A172 (cell line): ENCODE measurements at places on chromosomes 7 and 10. TPM values are rescaled to one million over a fixed set of nuclear protein-coding genes. Genes with fewer than 3 reads are reported as not detected.

DNA sequence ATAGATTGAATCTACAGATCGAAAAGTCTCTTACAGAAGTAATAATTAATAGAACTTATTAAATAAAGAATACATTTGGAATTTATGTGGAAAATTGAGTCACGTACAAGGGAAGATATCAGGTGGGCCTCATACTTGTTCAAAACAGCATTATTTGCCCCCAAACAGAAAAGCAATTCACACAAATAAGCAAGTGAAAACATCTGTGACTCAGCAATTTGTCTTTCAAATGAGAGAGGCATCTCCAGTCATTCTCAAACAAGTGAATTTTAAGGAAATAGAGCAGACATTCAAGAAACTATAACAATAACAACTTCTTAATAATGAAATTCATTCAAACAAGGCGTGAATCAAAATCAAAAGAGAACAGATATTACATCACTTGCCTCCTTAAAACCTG, 50.1 kb downstream of the SEMA3A start:
- no peak for DNase-seq

- no peak for DNase-seq
Observed at GRCh38 chr10:104046651-104047050, 39.0 kb downstream of the COL17A1 start.

DNA sequence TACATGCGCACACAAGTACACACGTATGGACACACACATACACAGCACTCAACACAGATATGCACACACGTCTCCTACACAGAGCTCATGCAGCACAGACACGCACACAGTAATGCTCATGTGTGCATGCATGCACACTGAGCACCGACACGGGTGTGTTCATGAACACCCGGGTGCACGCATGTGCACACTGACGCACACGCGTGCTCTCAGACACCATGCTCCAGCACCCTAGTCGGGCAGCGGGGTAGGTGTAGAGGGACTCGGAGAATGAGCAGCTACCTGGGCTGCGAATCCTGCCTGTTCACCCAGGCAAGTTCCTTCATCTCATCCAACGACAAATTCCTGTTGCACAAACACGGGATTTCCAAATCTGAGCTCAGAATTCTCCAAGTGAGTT, 184.7 kb downstream of the MAD1L1 start:
- no peak for DNase-seq

GRCh38 chr10:108363576-108363975, 1199.1 kb upstream of the SORCS1 start:
- DNase-seq = no peak

- no peak for DNase-seq
Observed at GRCh38 chr10:77669892-77670291, 32.3 kb upstream of the KCNMA1 start.

DNA sequence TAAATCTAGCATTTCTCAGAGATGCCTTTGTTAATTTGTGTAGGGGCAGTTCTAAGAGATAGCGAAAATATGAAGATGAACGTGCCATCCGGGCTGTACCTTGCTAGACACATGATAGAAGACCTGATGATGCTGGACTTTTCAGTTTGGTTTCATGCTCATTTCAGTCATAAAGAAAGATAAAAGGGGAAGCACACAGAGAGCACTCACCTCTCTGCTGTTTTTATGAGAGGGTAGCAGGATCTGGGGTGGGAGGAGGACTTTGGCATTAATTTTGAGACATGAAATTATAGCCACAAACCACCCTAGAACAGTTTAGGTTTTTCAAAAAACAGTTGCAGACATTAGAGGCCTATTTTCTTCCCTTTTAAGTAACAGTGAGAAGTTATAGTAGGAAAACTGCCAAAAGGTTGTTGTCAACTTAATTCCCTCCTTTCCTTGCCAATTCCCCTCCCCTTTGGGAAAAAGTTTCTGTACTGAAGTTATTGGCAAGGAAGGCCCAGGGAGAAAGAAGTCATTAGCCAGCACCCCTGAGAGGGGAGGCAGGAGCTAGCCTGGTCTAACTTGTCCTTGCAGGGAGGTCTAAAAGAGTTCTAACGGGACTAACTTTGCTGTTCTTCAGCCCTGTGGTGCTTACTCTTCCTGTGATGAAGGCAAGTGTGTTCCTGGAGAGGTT, 2.6 kb downstream of the ST7 start:
- DNase-seq = no peak

DNA sequence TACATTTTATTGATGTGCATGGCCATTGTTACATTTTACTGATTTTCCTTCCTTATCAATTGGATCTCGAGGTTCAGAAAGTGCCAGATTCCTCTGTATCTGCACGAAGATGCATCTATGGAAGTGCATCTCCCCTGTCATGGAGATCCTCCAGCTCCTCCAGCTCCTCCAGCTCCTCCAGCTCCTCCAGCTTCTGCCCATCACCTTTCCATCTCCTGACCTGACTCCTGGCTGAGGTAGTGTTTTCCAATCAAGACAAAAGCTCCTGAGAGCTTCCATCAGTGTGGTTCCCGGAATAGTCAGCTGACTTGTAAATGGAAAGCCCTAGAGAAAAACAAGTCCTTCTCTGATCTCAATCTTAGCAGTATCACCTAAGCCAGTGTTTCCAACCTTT, 90.8 kb upstream of the KLF6 start:
- DNase-seq = no peak

DNA sequence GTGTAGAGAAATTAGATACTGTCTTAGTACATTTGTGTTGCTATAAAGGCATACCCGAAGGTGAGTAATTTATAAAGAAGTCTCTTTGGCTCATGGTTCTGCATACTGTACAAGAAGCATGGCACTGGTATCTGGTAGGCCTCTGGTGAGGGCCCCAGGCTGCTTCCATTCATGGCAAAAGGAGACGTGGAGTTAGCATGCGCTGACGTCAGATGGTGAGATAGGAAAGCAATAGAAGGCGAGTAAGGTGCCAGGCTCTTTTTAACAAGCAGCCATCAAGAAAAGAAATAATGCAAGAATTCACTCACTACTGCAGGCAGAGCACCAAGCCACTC, 38.1 kb downstream of the AKR1C8 start:
- no peak for DNase-seq

DNA sequence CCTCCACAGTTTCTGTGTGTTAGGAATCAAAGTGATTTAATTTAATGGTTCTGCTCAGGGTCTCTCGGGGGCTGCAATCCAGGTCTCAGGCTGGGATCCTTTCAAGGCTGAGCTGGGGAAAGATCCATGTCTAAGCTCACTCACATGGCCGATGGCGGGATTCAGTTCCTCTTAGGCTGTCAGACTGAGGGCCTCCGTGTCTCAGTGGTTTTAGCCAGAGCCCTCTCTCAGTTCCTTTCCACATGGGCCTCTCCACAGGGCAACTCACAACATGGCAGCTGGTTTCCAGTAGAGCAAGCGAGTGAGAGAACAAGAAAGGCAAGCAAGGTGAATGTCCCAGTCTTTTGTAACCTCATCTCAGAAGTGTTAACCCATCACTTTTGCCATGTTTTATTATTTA, 26.9 kb downstream of the CAV1 start:
- DNase-seq = no peak

DNA sequence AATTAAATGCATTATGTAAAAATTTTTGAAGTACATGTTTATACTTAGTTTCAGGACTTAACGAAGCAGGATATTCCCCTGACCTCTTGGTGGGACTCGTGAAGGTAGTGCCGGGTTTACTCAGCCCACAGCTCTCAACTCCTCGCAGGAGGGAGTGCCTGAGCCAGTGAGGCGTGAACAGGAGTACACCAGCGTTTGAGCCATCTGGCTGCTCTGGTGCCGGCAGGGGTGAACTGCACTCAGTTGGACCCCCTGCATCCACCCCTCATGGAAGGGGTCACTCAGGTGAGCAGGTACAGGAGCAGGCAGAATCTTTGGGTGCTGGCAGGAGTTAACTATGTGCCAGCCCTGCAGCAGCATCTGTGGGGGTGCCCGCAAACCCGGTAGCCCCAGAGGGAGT, 625.1 kb upstream of the PCDH15 start:
- no peak for DNase-seq

DNA sequence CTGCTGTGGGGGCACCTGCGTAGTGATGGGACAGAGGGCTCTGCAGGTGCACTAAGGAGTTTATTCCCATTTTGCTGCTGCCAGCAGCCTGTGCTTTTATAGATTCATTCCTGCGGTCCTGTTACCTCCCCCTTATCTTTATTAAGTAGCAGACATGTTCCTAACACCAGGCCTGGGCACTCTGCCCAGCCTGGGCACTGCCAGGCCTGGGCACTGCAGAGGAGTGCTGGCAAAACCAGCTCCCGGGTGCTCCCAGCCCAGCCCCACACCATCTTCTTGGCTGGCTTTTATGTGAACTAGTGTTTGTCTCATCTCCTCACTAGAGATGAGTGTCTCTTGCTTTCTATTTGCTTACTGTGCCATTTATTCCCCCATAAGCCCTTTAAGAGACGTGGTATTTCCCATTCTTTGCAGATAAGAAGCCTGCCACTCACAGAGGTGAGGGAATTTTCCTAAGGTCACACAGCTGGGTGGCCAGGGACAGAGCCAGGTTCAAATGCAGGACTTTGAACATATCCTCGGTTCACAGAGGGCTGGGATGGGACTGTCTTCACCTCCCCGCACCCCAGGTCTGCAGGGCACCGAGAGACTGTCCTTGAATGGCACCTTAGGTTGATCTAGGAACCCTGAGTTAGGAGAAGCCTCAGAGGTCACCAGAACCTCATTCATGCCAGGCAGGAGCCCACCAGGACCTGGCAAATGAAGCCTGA, 14.6 kb upstream of the DRGX start:
- DNase-seq = no peak

The CTAGE6 gene
- total RNA-seq = not detected in 2 replicates

The OLAH gene
- not detected in 2 replicates for total RNA-seq

The UNCX gene
- not detected in 2 replicates for total RNA-seq

The RNF32 gene
- total RNA-seq = not detected in 2 replicates

The ASB10 gene
- not detected in 2 replicates for total RNA-seq
